ENCODE measurements at places on chromosomes 11 and 22. TPM values are rescaled to one million over a fixed set of nuclear protein-coding genes. Genes with fewer than 3 reads are reported as not detected.
A peak's percentile ranks its signal among the peaks of the same experiment; 100 is the strongest.

The CHRM1 gene
- total RNA-seq: not detected

The CDC45 gene
- 94.3 TPM for total RNA-seq

The RAC2 gene
- 1,252 TPM for total RNA-seq

The SLC17A6 gene
- not detected for total RNA-seq

The YAP1 gene
- total RNA-seq: not detected

The IGSF9B gene
- 118 TPM for total RNA-seq

DNA sequence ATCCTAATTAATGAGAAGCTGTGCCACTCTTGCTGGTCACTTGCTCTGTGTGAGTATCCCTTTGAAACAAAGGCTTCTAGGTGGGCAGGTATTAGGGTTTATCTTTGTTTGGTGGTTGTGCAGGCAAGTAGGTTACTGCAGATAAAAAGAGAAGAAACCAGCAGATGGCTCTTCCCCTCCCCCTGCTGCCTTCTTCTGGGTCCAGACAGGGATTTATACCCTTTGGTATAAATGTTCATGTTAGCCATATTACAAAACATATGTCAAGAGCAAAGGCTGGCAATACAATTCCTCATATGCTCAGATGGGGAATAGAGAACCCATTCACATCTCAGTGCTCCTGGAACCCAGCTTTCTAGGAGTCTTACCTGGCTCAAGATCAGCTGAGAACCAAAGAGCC is 109.9 kb downstream of the NAV2 start:
- DNase-seq: no peak
- H3K36me3 ChIP-seq: no peaks in the 10 kb centered on the region
- H3K4me1 ChIP-seq: no peaks in the 10 kb centered on the region
- no peak overlapping the region for H3K4me3 ChIP-seq
- no peak overlapping the region for H3K27ac ChIP-seq

GRCh38 chr11:124746621-124747243 is 5.3 kb downstream of the VSIG2 start:
- H3K36me3 ChIP-seq: no peaks in the 10 kb centered on the region
- H3K4me1 ChIP-seq: peaks cover 25% of the 10 kb centered on the region
- peak overlapping the region; percentile 84 for H3K27ac ChIP-seq

DNA sequence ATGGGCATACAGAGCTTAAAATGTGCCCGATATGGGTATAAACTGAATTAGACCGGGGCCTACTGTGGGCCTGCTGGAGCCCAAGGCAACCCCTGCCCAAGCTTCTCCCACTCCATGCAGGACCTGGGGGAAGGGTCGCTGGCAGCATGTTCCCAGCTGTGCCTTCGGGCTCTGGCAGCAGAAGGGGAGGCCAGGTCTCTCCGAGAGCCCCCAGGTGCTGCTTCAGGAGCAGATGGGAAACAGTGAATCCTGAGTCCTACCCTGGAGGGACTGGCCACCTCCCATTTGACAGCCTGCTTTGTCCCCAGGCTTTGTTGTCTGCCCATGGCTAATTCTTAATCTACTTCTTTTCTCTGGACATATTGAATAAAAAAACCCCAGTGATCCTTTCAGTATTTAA is 315.6 kb upstream of the B3GAT1 start:
- no peak for DNase-seq
- no peaks in the 10 kb centered on the region for H3K36me3 ChIP-seq
- H3K27me3 ChIP-seq: peaks cover 10% of the 10 kb centered on the region
- H3K4me1 ChIP-seq: no peaks in the 10 kb centered on the region
- H3K27ac ChIP-seq: no peak overlapping the region
- no peak overlapping the region for H3K4me3 ChIP-seq

DNA sequence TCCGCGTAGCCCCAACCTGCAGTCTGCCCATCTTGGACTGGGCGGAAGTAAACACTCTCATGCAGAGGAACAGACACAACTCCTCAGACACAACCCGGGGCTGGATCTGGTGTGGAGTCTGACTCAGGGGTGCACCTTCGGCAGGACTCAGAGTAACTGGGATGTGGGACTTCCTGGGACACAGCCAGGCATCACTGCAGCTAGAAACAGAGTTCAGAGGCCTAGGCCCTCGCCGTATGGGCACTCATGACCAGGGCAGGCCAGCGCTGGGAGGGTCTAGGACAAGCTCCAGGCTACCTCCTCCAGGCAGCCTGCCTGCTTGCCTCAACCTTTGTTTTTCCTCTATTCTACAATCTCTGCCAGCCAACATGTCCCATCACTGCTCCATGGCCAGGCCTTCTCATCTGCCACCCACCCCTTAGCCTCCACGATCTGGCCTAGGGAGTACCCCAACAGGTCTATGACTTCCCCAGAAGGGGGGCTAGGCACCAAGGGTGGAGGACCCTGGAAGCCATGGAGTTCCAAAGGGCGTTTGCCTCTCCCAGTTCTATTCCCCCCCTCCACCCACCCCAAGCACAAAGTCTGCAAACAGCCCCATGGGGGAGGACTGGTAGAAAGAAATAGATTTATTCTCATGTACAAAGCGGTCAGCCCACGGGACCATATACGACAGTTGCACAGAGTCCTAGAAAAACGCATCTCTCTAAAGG is 98.5 kb downstream of the PDE2A start:
- H3K27ac ChIP-seq: no peak overlapping the region
- DNase-seq: no peak
- H3K4me3 ChIP-seq: no peak overlapping the region

DNA sequence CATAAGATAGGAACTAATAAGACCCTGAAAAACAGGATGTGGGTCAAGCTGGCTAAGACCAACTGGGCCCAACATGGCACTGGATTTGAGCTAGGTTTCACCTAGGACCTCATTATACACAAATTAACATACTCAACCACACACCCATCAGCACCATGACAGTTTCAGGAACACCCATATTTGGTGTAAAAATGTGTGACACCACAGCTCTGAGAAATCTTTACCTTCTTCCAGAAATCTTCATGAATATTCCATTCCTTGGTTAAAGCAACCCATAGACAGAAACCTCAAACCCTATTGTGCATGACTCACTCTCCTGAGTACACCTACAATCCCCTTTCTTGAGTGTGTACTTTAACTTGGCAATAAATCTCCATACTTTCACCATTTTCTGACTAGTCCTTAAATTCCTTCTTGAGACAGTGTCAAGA is 378.8 kb downstream of the DYNC2H1 start:
- peaks cover 10% of the 10 kb centered on the region for H3K4me1 ChIP-seq
- H3K36me3 ChIP-seq: no peaks in the 10 kb centered on the region
- no peak overlapping the region for H3K4me3 ChIP-seq
- H3K27me3 ChIP-seq: no peaks in the 10 kb centered on the region
- no peak overlapping the region for H3K27ac ChIP-seq

Measured in activated CD8-positive, alpha-beta T cell treated with anti-CD3 and anti-CD28 coated beads, Interleukin-2, amount 10 ng/mL, durations not matched to agents 7 days and 5 days (primary cell).